ENCODE measurements at places on chromosomes 16 and 17.

- peak; percentile 58 for DNase-seq
These were observed 50.4 kb downstream of the OR1D5 start for GRCh38 chr17:3012926-3013581.

- DNase-seq: no peak
These were observed 8.9 kb upstream of the TCF25 start for GRCh38 chr16:89864527-89864820.

DNA sequence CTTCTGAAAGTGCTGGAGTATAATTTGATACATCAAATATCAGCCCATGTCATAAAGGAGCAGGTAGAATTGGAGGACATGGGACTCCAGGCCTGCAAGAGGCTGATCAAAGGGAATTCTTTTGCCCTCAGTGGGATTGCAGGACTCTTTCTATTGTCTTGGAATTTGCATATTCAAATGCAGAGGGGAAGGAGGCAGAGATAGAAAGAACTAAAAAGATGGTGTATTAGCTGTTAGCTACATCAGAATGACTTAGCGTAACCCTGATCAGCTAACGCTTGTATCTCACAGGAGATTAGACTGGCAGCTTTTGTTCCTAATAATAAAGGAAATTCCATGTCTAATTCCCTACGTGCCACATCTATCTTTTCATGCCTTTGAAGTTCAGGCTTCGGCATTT is 1014.7 kb upstream of the RBFOX1 start:
- no peak for DNase-seq

DNA sequence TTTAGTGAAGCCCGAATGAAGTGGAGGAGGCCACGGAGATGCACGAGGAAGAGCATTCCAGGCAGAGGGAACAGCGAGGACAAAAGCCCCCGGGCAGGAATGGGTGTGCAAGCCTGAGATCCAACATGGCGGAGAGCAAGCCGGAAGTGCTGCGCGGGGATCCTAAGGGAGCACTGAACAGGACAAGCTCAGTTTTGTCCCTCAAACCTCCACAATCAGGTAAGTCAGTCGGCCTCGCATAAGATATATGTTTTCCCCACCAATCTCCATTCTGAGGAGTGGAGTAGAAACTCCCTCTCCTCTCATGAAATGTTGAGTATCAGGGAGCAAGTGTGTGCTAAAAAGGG is 32.9 kb upstream of the USP22 start:
- no peak for DNase-seq

GRCh38 chr17:67365738-67366192 is 612 bp downstream of the PSMD12 start:
- DNase-seq: no peak

- DNase-seq: no peak
These were observed 1.4 kb downstream of the DNASE1L2 start for GRCh38 chr16:2237493-2238149.

DNA sequence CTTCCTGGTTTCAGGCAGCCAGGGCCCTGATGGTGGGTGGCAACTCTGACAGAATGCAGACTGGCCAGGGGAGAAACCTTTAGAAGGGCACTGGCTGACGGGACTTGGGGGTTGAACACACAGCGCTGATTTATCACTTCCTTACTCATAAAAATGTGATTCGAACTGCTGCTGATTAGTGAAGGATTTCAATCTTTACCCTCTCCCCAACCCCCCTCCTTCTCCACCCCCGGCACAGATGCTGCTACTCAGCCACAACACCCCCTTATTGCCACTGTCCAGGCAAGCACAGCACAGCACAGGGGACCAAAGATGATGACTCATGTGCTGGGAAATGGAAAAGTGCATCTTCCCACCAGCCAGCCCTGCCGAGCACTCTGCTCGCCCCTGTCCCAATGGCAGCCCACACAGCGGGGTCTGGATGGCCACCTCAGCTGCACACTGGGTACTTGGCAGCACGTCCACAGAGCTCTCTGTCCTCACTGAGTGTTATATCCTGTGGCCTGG is 70.1 kb downstream of the SMG6 start:
- no peak for DNase-seq

DNA sequence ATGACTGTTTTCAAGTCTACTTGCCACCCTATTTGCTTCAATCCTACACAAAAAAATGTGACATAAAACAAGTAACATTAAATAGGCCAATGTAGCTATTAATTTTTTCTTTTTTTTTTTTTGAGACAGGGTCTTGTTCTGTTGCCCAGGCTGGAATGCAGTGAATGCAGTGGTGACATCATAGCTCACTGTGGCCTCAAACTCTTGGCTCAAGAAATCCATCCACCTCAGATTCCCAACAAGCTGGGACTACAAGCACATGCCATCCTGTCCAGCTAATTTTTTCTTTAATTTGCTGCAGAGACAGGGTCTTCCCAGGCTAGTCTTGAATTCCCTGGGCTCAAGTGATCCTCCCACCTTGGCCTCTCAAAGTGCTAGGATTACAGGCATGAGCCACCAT is 29.4 kb downstream of the ANKFY1 start:
- DNase-seq: no peak

DNA sequence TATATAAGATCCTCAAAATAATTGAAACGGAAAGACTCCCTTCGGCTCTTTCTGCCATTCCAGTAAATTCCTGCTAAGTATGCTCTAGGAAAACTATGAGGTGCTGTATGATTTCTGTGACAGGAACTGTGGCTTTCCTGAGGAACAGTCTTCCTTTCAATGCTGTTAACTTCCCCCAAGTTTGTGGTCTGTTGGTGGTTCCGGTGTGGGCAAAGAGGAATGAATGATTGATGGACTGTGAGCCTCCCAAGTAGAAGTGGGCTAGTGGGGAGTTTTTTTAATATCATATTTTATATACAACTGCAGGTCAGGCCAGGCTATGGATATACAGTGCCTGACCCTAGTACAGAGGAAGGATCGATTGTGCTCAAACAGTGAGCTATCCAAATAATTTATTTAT is 560.7 kb upstream of the RBFOX1 start:
- DNase-seq: no peak

- DNase-seq: no peak
These were observed 186.2 kb downstream of the SLC39A11 start for GRCh38 chr17:72906306-72906705.

GRCh38 chr17:31535581-31535981 is 144.1 kb downstream of the RAB11FIP4 start:
- peak; percentile 50 for DNase-seq

DNA sequence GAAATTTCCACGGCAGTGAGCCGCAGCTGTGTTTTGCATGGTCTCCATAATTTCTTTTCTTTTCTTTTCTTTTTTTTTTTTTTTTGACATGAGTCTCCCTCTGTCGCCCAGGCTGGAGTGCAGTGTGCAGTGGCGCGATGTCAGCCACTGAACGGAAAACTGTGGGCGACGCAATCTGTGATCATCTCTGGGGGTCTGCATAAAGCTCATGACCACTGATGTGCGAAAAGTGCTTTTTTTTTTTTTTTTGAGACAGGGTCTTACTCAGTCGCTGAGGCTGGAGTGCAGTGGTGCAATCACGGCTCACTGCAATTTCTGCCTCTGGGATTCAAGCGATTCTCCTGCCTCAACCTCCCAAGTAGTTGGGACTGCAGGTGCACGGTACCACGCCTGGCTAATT is 117.6 kb downstream of the ABCC6 start:
- no peak for DNase-seq

GRCh38 chr17:11081342-11081741 is 159.7 kb upstream of the SHISA6 start:
- no peak for DNase-seq

DNA sequence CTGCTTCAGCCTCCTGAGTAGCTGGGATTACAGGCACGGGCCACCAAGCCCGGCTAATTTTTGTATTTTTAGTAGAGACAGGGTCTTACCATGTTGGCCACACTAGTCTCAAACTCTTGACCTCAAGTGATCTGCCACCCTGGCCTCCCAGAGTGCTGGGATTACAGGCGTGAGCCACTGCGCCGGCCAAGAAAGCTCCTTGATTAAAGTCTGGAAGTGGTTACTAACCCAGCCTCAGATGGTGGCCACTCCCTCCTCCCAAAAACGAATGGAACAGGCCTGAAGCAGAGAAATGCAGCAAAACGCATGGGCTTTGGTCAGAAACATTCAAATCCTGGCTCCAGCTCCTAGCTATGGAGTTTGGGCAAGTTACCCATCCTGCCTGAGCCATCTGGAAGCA is 11.3 kb downstream of the FKBP10 start:
- DNase-seq: no peak

DNA sequence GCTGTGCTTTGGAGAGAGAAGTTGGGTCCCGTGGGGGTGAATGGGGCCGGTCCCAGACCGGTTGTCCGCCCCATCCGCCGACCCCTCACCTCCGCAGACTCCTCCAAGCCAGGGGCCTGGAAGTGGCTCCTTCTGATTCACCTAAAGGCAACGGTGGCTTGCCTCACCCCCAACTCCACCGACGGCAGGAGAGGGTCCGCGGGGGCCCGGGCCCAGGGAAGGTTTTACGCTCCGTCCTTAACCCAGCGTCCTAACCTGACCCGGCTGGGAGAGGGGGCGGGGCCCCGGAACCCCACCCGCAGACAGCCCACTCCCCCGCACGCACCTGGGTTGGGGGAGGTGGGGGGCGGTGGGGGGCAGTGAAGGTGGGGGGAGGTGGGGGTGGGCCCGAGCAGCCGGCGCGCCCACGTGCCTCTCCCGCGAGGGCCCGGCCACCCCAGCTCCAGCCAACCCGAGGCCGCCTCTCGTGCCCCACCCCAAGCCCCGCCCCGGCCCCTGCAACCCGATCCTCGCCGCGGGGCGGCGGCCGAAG is 12.7 kb upstream of the CD300A start:
- DNase-seq: no peak
